GOT3 (cell line): ENCODE measurements at places on chromosomes 3 and 15.

GRCh38 chr3:112002096-112002971 lies 3.6 kb downstream of the TAGLN3 start:
- DNase-seq: no peak

DNA sequence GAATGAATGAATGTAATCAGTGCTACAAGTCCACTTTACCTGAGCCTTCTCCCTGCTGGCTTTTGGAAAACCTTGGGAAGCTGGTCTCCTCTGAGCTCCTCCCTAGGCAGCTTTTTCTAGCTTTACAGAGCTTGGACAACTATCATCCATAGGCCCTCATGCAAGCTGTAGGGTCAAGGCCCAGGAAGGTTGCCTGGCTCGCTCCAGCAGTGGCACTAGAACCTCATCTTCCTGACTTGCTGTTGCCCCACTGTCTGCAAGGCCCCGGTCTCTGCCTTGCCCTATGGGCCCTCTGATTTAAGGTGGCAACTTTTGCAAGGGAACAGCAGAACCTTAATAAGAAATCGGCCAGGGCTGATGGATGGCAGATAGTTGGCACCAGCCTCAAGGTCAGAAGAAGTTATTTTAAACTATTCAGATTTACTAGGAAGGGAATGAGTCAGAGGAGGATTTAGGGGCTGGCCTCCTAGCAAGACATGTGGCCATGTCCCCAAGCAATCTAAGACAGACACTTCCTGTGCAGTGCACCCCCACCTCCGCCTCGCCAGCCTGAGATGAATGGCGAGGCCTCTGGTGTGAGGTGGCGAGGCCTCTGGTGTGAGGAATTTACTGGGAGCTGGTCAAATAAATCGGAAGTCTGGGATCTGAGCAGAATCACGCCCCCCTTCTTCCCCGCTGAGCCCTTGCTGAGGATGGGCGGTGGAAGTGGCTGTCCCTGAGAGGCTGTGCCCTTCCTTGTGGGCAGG lies 180.8 kb downstream of the MEGF11 start:
- no peak for DNase-seq

DNA sequence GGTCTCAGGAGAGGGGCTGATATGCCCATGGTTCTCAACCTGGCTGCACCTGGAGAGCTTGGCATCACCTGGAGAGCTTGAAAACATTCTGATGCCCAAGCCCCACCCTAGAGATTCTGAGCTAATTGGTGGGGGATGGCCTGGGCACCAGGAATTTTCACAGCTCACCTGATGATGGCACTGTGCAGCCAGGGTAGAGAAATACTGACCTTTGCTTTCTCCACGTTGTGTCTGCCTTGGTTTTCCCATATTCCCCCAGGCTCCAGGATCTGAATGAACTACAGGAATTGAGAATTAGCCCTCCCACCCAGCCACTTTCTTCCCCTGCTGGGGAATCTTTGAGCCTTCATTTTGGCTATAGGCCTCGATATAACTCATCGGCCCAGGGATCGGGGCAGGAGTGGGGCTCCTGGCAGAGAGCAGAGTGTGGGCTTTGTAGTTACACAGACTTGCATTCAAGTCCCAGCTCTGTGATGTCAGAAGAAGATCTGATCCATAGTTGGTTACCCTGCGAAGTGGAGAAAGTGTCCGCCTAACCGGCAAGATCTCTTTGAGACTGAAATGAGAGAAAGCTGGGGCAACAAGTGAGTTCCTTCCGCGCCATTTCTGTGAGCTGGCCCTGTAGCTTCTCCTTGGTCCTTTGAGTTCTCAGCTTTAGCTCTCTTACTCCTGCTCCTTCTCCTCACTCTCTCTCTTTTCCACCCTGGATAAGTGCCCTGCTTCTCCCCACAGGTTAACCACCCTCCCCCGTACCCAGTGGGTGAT lies 33.1 kb upstream of the UBE2Q2 start:
- DNase-seq: no peak

GRCh38 chr3:106810300-106810875 lies 566.9 kb upstream of the CCDC54 start:
- no peak for DNase-seq

GRCh38 chr15:26676115-26676514 lies 96.8 kb downstream of the GABRB3 start:
- DNase-seq: no peak

GRCh38 chr3:186151077-186151971 lies 42.4 kb upstream of the ETV5 start:
- no peak for DNase-seq

- DNase-seq: no peak
Measured at GRCh38 chr3:7813365-7813764, 688.3 kb upstream of the LMCD1 start.

- no peak for DNase-seq
Measured at GRCh38 chr3:13966302-13966701, 86.4 kb upstream of the WNT7A start.

DNA sequence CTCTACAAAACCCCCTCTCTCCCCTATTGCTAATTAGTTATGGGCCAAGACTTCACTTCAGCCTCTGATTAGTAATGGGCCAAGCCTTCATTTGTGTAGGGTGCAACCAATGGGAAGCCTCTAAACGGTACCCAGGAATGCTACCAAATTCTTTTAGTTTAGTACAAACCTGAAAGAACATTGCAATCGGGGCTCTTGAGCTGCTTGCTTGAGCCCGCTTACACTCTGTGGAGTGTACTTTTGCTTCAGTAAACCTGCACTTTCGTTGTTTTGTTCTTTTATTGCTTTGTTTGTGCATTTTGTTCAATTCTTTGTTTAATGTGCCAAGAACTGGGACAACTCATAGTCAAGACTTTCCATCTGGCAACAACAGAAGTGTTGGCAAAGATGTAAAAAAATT lies 26.2 kb downstream of the DNAAF4 start:
- no peak for DNase-seq

GRCh38 chr3:28295898-28296490 lies 52.5 kb upstream of the ZCWPW2 start:
- DNase-seq: no peak

- DNase-seq: no peak
Measured at GRCh38 chr15:39896101-39896500, 24.0 kb downstream of the GPR176 start.

DNA sequence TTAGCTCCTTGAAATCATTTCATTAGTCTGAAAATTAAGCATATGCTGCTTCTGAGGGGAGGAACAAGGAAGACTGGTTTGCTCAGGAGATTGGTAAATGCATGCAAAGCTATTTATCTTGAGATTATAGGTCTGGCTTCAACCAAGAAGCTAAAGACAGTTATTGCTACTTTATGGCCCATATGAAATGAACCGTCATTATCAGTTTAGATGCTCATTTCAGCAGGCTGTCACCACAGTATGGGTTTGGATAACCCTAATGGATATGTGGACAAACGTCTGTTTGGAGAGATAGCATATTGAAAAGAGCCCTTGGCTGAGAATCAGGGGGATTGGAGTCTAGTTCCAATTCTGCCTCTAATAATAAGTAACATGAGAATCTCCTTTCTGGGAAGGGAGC lies 922.6 kb downstream of the TUSC7 start:
- no peak for DNase-seq

DNA sequence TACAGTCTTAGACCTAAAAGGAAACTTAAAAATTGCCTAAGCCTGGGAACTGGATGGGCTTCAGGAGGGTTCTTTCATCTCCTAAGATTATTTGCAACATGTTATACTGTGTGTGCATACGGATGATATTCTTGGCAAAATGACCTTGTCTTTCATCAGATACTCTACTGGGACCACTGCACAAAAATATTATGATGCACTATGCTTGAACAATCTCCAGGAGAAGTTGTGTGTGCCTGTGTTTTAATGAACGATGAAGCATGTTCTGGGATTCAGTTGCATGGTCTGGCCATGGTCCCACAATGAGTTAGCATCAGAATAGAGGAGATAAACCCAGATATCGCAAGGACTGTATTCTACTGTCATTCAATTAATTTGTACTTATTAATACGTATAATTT lies 68.7 kb downstream of the GAP43 start:
- DNase-seq: no peak

- no peak for DNase-seq
Measured at GRCh38 chr3:157101486-157101885, 58.5 kb downstream of the CCNL1 start.

DNA sequence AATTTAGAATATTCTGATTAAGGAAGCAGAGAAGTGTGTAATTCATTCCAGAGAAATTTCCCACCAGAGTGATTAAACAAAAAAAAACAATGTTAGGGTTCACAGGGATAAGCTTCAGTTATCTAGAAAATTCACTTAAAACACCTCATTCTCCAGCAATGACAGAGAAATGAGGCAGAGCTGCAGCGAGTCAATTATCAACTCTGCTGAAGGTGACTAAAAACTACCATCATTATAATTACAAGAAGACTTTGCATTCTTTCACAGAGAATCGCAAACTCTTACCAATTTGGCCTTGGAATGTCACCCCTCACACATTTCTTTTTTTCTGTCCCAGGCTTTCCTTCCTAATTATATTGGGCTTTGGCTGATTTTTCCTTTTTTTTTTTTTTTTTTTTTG lies 117.1 kb downstream of the RAB11A start:
- no peak for DNase-seq

- no peak for DNase-seq
Measured at GRCh38 chr3:40404591-40405198, 17.7 kb downstream of the ENTPD3 start.

DNA sequence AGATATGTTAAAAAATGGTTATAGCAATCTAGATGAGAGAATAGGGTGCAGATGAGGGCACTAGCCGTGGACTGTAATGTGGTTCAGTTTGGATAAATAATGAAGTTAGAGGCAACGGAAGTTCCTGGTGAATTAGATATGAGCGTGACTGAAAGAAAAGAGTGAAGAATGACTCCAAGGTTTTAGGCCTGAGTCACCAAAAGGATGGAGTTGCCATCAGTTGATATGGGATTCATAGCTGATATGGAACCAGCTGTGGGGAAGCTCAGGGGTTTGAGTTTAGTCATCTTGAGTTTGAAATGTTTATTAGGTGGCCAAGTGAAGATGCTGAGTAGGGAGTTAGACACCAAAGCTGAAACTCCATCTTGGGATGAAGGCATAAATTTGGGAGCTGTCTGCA lies 66.2 kb downstream of the SSR3 start:
- DNase-seq: no peak

DNA sequence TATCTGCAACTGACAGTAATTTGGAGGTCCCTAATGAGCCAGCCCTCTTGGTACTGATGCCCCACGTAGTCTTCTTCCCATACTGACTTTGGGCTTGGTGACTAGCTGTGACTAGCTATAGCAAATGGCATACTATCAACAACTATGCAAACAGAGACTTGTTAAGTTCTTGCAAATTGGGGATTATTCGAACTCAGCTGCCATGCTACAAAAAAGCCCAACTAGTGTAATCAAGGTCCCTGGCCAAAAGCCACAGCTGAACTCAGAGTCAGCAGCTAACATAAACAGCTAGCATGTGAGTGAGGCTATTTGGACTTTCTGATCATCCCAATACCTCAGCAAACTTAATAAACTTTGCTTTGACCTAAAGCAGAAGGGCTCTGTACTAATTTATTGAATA lies 121.2 kb upstream of the PLXND1 start:
- DNase-seq: no peak

DNA sequence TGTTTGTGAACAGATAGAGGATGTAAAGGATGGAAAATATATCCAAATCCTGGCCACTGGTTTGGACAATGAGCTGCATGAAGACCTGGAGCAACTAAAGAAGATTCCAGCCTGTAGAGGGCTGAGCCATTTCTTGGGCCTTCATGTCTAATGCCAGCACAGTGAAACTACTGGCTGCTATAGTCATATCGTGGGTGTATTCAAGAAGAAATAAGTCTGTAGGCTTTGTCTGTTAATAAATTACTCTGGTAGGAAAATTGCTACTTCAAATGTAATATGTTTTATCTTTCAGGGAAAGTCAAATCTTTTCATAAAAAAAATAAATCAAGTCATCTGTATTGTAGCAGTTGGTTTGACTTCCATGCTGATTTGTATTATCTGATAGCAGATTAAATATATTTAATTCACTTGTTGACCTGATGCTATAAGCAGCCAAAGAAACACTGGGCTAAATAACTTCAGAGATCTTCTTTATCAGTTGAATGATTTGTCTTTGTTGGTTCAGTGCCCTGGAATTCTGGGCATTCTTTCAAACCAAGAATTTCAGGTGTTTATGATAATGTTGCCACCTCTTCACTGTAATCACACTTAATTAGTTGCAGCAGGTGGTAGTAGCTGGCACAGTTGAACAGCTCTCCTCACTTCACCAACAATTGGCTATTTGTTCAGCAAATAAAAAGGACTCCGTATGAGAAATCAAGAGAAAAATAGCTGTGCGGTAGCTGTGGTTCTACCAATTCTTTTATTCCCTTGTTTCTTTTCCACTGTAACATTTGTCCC lies 1109.5 kb downstream of the NSUN3 start:
- DNase-seq: no peak

DNA sequence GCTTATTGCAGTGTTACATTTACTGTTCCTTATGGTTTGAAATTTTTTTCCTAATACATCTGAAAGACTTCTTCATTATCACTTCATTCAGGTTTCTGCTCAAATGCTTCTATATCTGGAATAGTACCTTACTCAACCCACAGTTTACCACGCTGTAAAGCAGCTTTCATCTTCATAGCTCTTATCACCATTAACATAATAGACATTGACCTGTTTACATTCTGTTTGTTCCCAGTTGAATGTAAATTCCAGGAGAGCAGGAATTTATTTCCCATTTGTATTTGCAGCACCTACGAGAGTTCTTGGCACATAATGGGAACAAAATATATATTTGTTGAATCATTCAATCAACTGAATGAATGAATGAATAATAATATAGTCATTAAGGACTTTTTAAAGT lies 844.6 kb upstream of the ROBO1 start:
- no peak for DNase-seq

GRCh38 chr3:190382082-190382481 lies 5.9 kb upstream of the CLDN16 start:
- DNase-seq: no peak

GRCh38 chr3:45135959-45136358 lies 10.2 kb downstream of the CDCP1 start:
- DNase-seq: no peak

GRCh38 chr15:63045879-63046278 lies 3.3 kb downstream of the TPM1 start:
- DNase-seq: no peak

DNA sequence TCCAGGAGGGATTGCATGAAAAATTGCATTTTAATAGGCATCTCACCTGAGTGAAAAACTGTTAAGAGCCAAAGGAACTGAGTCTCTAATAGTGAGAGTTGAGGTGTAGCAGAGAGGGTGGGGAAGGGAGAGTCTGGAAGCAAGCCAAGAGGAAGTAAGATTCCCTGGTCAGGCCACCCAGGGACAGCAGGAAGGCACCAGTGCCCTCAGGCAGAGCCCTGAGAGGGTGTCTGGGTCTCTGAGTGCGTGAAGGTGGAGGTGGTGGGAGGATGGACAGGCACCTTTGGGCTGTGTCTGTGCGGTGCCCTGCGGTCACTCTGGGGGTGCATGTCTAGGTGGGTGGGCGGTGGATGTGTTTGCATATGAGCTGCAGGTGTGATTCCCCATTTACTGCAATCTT lies 300.4 kb upstream of the ROPN1 start:
- DNase-seq: no peak

- DNase-seq: no peak
Measured at GRCh38 chr15:57806003-57806402, 99.5 kb downstream of the POLR2M start.

- no peak for DNase-seq
Measured at GRCh38 chr15:50800715-50801114, 35.2 kb upstream of the SPPL2A start.

- DNase-seq: no peak
Measured at GRCh38 chr3:147760941-147761340, 351.8 kb downstream of the ZIC1 start.

GRCh38 chr15:74380361-74381189 lies 13.1 kb upstream of the CYP11A1 start:
- no peak for DNase-seq
